SK-N-SH (cell line): ENCODE measurements at places on chromosomes 12 and 14. TPM values are rescaled to one million over a fixed set of nuclear protein-coding genes. Genes with fewer than 3 reads are reported as not detected.

The PPP4R4 gene
- 2.5 and 3.5 TPM in 2 replicates for polyA plus RNA-seq

GRCh38 chr14:54935958-54936357 lies 33.3 kb upstream of the GCH1 start:
- no peak for DNase-seq
- peaks cover 2% of the 10 kb centered on the region; the same call in 1 of the 2 replicates for H3K36me3 ChIP-seq
- H3K4me1 ChIP-seq, result no peaks in the 10 kb centered on the region
- no peak overlapping the region for H3K27ac ChIP-seq
- H3K4me3 ChIP-seq, result no peak overlapping the region

DNA sequence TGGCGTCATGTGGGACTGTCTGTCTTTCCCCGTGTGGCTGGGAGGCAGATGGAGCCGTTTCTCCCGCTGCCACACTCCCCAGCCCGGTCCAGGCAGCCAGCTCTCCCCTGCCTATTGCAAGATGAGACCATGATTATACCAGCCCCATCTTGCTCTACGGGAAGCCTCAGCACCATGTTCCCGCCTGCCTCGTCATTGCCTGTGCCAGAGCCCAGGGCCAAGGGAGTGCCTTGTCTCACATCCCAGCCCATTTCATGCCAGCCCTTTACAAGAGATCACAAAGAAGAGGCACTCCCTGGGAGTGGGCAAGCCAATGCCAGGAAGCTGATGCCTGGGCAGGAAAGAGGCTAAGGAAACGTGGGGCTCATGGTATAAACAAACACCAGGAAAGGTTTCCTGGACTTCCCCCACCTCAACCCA lies 23.9 kb downstream of the GPR68 start:
- no peaks in the 10 kb centered on the region for H3K4me1 ChIP-seq
- H3K4me3 ChIP-seq, result no peak overlapping the region
- H3K27ac ChIP-seq, result no peak overlapping the region

DNA sequence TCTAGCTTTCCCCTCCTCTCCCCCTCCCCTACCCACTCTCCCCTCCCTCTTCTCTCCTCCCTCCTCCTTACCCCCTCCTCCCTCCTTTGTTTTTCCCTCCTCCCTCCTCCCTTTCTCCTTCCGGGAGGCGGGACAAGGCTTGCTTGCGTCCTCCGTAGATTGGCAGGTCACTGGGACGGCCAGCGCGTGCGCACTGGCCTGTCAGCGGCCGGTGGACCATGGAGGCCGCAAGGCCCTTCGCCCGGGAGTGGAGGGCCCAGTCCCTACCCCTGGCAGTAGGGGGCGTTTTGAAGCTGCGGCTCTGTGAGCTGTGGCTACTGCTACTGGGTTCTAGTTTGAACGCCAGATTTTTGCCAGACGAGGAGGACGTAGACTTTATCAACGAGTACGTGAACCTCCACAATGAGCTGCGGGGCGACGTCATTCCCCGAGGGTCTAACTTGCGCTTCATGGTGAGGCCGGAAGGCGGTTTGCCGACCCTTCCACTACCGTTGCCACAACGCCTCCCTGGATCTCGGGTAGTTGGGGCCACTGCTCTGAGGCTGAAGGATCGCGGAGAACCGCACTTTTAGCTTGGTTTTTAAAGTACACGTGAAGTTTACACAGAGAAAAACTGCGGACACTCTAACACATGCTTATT lies at the start of gene GLIPR1L2:
Gene GLIPR1L2 (plus strand): TSS at position 191 of the 640 bp plus-strand sequence. CDS start 28 bp downstream, at position 219.
- H3K27ac ChIP-seq, result peak within 1 kb of the TSS; percentile 87
- H3K36me3 ChIP-seq, result no peaks in the 10 kb centered on the region
- peaks cover 3% of the 10 kb centered on the region; the same call in 1 of the 2 replicates for H3K4me1 ChIP-seq
- H3K27me3 ChIP-seq, result no peaks in the 10 kb centered on the region
- peak; percentile 87 for DNase-seq
- peak within 1 kb of the TSS; percentile 72 for H3K4me3 ChIP-seq

DNA sequence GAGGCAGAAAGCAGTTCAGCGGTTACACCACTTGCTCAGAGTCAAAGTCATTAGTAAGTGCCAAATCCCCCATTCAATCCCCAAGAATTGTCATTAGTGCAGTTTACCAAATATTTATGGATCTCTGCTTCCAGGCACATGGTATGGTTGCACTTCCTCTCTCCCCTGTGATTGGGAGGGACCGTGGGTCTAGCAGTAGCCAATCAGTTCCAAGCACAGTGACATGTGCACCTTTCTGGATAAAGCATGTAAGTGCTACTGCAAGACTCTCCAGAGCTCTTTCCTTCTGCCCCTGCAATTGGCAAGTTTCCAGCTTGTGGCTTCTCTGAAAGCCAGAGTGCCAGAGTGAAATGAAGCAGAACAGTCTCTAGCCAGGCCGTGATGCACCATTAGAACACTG lies 85.3 kb upstream of the FLRT2 start:
- H3K4me3 ChIP-seq, result no peak overlapping the region
- DNase-seq, result peak; percentile 6
- H3K36me3 ChIP-seq, result no peaks in the 10 kb centered on the region
- peak overlapping the region; percentile 44; the same call in 1 of the 2 replicates for H3K27ac ChIP-seq

DNA sequence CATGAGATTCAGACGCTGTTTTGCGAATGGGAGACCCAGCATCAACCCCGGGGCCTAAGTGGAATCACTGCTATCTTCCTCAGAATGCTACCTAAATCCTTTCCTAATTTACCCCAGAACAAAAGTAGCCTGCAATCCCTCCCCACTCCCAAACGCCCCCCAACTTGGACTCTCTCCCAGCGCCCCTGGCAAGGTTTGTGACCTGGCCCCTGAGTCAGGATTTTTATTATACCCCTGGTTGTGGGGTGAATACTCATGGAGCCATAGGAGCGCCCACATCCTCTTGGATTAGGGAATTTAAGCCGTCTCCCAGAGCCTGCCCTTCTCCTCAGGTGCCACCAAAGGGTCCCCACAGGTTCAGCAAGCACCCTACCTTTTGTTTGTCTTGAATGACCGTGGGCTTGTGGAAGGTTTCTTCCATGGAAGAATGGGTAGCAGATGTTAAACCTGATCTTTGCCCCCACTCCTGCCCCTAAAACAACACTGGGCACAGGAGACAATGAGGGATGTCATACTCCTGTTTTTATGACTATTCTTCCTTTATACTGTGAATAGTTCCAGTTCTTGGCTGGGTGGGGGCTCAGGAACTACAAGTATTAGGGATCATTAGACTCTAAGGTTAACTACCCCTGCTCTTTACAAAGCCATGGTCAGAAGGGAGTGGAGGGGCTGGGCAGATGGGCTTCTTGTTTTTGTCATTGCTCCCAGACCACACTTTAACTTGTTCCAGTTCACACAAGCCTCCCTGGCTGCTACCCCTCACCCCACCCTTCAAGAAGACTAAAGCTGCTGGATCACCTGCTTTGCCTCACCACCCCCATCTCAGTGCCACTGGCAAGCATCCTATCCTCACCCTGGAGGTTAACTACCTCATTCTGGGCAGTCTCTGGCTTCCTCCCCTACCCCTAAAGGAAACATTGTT lies 630 bp downstream of the MYL6B start:
- peak overlapping the region; percentile 87 for H3K4me3 ChIP-seq
- H3K4me1 ChIP-seq, result peaks cover 25% of the 10 kb centered on the region; the same call in 1 of the 2 replicates
- peaks cover 9% of the 10 kb centered on the region for H3K36me3 ChIP-seq
- peak; percentile 48 for DNase-seq
- H3K27ac ChIP-seq, result peak overlapping the region; percentile 85; the same call in 1 of the 2 replicates

- no peak overlapping the region for H3K4me3 ChIP-seq
- no peaks in the 10 kb centered on the region for H3K4me1 ChIP-seq
- DNase-seq, result no peak
- H3K27ac ChIP-seq, result no peak overlapping the region
- H3K27me3 ChIP-seq, result peaks cover 23% of the 10 kb centered on the region; the same call in 1 of the 2 replicates
These were observed 75.1 kb downstream of the PELI2 start for GRCh38 chr14:56193347-56193746.
